Amygdala (tissue), 56 donors: ENCODE measurements at places on chromosomes 7 and 10.

GRCh38 chr7:130838738-130839137 is 104.7 kb upstream of the KLF14 start:
- no peak for DNase-seq

- no peak for DNase-seq
Measured at GRCh38 chr10:7036951-7037350, 373.9 kb downstream of the SFMBT2 start.

- DNase-seq: no peak
Measured at GRCh38 chr7:693280-693679, 33.2 kb upstream of the DNAAF5 start.

DNA sequence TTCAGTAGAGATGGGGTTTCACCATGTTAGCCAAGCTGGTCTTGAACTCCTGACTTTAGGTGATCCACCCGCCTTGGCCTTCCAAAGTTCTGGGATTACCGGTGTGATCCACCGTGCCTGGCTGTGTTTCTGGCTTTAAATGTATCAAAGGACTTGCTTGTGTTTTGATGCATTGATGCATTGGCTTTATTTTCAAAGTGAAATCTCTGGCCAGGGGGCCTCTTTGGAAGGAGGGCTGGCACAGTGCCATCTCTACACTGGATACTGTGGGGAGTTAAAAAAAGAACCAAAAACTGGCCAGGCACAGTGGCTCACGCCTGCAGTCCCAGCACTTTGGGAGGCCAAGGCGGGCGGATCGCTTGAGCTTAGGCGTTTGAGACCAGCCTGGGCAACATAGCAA is 16.0 kb downstream of the MNX1 start:
- no peak for DNase-seq

DNA sequence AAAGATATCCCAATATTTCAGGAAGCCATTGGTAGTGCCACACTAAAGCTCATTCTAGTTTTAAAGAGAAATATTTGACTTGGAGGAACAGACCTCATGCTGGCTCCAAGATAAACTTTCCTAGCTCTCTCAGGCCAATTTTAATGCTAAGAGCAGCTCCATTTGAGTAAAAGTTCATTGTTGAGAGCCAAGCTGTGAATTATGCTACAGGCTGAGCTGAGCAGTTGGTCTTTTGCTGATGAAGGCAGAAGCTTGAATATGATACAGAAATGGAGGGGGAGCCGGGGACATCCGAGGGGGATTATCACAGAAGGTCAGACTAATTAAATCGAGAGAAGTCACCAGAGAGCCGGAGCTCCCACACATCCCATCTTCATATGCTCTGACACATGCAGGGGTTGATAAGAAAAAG is 175.7 kb upstream of the AUTS2 start:
- DNase-seq: no peak

GRCh38 chr7:133051066-133051465 is 30.8 kb downstream of the CHCHD3 start:
- no peak for DNase-seq
